ENCODE measurements at places on chromosomes 13 and 19.
A peak's percentile ranks its signal among the peaks of the same experiment; 100 is the strongest.

DNA sequence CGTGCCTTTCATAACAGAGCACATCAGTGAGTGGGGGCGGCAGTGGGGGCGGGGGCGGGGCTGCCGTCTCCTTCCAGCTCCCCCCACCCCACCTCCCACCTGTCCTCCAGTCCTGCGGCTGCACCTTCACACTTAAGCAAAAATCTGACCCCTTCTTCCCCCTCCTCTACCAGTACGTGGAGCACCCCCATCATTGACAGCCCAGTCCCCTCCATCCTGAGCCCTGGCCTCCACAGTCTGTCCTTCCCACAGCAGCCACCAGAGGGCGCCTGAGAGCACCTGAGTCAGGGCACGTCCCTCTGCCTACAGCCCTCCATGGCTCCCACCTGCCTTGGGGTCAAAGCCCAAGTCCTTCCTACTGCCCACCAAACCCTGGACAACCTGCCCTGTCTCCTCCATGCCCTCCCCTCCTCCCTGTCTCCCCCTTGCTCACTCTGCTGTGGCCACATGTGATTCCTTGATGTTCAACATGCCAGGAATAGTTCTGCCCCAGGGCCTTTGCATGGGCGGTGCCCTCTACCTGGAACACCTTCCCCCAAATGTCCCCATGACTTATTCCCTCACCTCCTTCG is 4.0 kb downstream of the EBI3 start:
- DNase-seq: peak; percentile 57

DNA sequence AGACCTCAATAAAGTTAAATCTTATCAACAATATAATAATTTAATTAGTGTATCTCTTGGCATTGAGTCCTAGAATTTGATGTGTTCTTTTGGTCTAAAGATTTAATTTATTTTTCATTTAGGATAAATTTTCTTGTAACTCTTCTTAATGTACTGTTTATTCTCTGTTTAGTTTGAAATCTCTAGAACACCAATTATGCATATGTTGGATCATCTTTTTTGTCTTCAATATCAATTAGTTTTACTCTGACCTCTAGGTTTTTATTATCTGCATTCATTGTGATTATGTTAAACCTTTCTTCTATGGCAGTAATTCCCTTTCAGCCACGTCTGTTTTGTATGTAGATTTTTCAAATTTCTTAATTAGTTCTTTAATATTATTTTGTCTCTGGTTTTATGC is 93.8 kb upstream of the ARHGEF7 start:
- no peak for DNase-seq

GRCh38 chr13:90686442-90686841 is 661.0 kb upstream of the MIR17HG start:
- DNase-seq: no peak

GRCh38 chr19:14073925-14074838 is 1.6 kb downstream of the MISP3 start:
- no peak for DNase-seq

GRCh38 chr19:40177286-40178070 is 13.7 kb upstream of the MAP3K10 start:
- no peak for DNase-seq

DNA sequence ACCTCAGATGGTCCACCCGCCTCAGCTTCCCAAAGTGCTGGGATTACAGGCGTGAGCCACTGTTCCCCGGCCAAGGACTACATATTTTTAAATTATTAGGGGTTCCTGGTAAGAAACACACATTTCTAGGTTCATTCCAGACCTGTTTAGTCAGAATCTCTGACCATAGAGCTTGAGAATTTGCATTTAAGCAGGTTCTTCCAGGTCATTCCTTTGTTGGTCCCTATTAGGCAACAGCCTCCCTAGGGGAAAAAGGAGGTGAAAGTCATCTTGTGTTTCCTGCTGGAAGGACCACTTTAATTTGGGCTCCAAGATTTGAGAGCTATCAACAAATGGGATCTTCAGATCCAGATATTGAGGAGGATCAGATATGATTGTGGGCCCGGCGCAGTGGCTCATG is 16.3 kb downstream of the S1PR2 start:
- no peak for DNase-seq

GRCh38 chr13:21371011-21371410 is 88.1 kb downstream of the ZDHHC20 start:
- DNase-seq: no peak
